ENCODE measurements at places on chromosomes 4 and X.
A peak's percentile ranks its signal among the peaks of the same experiment; 100 is the strongest.

- no peak overlapping the region for H3K4me3 ChIP-seq
- no peak overlapping the region for H3K27ac ChIP-seq
- no peaks in the 10 kb centered on the region for H3K36me3 ChIP-seq
- DNase-seq, result no peak
- H3K27me3 ChIP-seq, result no peaks in the 10 kb centered on the region
- peaks cover under 1% of the 10 kb centered on the region for H3K4me1 ChIP-seq
Measured at GRCh38 chr4:38572793-38573192, 91.2 kb upstream of the KLF3 start.

DNA sequence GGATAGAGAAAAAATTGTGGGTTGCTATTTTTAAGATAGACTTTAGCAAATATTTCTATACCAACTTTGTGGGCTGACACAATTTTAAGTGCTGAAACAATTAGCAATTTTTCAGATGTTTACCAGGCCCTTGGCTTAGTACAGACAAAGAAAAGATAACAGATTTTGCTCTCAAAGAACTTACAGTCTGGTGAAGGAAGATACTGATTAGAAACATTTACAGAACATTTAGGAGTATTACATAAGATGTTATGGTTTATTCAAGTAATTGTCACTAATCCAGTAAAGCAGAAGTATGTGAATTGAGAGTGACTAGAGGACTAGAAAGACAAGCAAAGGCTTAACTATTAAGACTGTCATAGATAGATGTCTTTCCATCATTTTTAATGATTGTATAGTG lies 35.3 kb upstream of the NDUFC1 start:
- peaks cover 80% of the 10 kb centered on the region for H3K36me3 ChIP-seq
- H3K27ac ChIP-seq, result no peak overlapping the region
- no peaks in the 10 kb centered on the region for H3K27me3 ChIP-seq
- no peak for DNase-seq

DNA sequence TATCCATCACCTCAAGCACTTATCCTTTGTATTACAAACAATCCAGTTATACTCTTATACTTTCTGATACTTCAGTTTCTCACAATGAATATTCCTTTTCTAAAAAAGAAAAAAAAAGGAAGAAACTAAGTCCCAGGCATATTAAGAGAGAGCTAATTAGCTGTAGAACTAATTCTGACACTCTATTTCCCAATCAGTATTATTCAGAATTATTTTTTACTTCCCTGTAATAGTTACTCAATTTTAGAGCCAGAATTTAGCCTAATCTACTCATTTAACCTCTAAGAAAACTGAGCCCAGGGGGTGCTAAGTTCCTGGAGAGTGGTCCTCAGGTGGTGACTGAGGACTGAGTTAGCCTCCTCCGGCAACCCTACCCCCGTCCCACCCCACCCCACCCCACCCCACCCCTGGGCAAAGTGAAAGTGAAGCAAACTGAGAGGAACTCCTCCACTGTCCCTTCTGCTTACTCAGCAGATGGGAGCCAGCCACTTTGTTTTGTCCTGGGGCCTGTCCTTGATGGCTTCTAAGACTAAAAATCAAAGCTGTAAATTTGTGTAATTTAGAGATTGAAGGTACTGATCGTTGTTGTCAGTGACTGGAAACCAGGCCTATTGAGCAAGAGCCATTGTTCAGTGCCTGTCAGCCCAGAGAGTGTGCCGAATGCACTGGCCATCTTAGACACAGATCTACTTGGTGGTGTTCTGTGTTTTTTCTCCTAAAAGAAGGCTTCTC lies 162.1 kb downstream of the CBR4 start:
- peak overlapping the region; percentile 79 for H3K27ac ChIP-seq
- H3K36me3 ChIP-seq, result peaks cover 68% of the 10 kb centered on the region
- no peak for DNase-seq
- H3K4me3 ChIP-seq, result no peak overlapping the region
- peaks cover 43% of the 10 kb centered on the region for H3K4me1 ChIP-seq
- H3K27me3 ChIP-seq, result no peaks in the 10 kb centered on the region

DNA sequence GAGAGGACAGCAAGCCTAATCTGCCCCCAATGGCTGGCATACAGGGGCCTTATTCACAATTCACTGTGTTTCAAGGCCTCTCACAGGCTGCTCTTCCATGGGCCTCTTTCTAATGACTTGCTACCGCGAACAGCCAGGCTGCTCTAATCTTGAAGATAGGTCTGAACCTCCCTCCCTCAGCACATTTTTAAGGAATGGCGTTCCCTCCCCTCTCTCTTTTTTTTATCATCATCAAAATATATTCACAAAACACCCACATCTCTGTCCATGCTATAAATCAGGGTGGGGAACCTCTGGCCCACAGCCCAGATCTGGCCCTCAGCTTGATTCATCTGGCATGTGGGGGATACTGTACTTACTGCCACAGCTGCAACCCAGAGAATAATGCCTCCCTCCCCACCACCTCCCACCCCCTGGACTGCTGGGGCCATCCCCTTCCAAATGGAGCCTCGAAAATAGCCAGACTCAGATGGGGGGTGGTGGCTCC lies 76.2 kb upstream of the PLAC1 start:
- no peaks in the 10 kb centered on the region for H3K4me1 ChIP-seq
- no peaks in the 10 kb centered on the region for H3K27me3 ChIP-seq
- DNase-seq, result no peak
- no peaks in the 10 kb centered on the region for H3K36me3 ChIP-seq

- H3K36me3 ChIP-seq, result no peaks in the 10 kb centered on the region
- no peak overlapping the region for H3K27ac ChIP-seq
- DNase-seq, result no peak
- no peaks in the 10 kb centered on the region for H3K4me1 ChIP-seq
- H3K4me3 ChIP-seq, result no peak overlapping the region
Measured at GRCh38 chr4:168502861-168503260, 6.0 kb downstream of the PALLD start.

DNA sequence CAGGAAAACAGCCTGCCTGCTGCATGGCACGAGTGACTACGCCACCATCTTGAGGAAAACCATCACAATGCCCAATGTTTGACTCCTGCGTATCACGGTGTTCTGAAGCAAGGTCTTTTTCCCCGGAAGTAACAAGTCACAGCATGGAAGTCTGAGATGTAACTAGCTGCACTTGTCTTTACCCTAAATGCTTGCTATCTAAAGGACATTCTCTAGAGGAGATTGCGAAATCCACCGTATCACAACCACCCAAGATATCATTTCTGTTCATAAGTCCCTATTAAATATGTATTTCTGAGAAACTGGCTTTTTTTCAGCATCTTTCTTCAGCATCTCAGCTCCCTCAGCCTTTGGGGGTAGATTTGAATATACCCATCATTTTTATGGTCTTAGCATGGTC lies 1565.1 kb downstream of the ARAP2 start:
- no peaks in the 10 kb centered on the region for H3K27me3 ChIP-seq
- H3K4me3 ChIP-seq, result no peak overlapping the region
- no peaks in the 10 kb centered on the region for H3K4me1 ChIP-seq
- no peak overlapping the region for H3K27ac ChIP-seq

DNA sequence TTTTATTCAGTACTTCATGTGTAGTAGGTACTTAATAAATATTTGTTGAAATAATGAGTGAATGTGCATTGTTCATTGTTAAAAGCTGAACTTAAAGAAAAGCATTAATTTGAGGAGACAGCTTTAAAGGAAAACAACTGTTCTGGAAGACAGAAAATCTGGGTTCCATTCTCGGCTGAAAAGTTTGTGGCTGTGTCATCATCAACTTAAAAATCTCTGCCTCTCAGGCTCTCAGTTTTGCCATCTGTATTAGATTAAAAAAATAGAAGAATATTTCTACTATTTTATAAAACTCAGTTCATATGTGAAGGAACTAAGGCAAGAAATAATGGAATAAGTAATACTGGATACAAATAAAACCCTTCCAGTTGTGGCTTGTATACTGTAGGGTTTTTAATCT lies 62.5 kb downstream of the FSTL5 start:
- H3K27ac ChIP-seq, result no peak overlapping the region
- no peaks in the 10 kb centered on the region for H3K4me1 ChIP-seq
- no peak overlapping the region for H3K4me3 ChIP-seq
- H3K36me3 ChIP-seq, result no peaks in the 10 kb centered on the region
- DNase-seq, result no peak
- H3K27me3 ChIP-seq, result no peaks in the 10 kb centered on the region

DNA sequence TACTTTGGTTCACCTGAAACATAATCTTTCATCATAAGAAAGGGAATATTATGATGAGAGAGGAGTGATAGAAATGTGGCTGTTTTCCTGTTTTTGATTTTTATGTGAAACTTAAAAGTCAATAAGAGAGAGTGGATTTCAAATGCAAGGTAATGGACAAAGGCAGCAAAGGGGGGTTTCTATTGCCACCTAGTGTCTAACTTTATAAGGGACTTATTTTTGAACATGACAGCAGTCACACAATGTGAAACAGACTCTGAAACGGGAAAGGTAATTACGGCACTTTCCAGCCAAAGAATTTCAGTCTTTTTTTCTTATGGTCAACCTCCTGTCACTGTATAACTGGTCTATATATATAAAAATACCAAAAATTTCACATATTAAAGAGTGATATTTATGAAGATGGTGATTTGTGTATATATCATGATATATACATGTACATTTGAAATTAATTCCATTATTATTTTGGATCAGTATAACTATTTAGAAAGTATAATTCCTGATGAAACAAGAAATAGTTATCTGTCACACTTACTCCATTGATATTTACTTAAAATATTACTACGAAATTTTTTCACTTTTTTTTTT lies 127.1 kb downstream of the FBXO8 start:
- H3K4me1 ChIP-seq, result peaks cover 4% of the 10 kb centered on the region
- no peaks in the 10 kb centered on the region for H3K27me3 ChIP-seq
- H3K36me3 ChIP-seq, result no peaks in the 10 kb centered on the region
- no peak overlapping the region for H3K27ac ChIP-seq

- no peaks in the 10 kb centered on the region for H3K4me1 ChIP-seq
- no peak overlapping the region for H3K27ac ChIP-seq
- no peak overlapping the region for H3K4me3 ChIP-seq
- no peak for DNase-seq
Measured at GRCh38 chrX:118066867-118067515, 49.6 kb downstream of the KLHL13 start.
